ENCODE measurements at places on chromosomes 3 and 15.

- no peak for DNase-seq
Observed at GRCh38 chr15:39400821-39401550, 179.9 kb upstream of the THBS1 start.

DNA sequence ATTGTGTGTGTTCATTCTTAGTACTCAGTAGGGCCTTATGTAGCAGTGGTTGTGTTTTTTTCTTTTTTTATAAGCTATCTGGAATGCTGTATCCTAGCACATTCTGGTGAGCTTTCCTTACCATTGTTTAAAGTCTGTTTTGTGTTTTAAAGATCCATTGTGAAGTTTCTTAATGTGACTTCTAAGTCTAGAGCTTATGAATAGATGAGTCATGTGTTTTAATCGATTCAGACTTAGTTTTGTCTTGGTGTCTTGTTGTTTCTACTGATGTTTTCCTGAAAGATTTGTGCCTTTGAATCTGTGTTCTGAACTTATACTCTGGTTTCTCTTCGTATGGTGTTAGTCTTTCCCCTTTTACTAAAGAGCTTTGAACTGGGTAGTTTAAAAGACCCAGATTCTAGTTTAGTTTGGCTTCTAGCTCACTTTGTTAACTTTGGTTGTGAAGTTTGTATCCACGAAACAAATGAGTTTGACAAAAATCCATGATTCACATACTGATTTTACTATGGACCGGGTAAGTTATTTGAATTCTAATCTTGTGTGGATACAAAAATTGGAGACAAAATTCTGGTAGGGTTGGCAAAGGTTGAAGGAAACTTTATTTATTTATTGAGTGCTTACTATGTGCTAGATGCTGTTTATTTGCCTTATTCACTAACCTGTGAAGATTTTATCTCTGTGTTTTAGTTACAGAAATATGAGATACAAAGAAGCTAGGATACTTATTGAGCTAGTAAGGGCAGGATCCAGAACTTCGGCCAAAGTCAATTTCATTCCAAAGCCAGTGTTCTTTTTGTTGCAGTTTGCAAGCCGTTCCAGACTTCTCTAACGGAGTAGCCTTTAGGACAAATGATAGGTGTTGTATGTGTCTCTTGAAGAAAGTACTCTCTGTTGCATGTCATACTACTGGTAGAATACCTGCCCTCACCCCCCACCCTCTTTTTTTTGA is 24.8 kb downstream of the AKAP13 start:
- no peak for DNase-seq

GRCh38 chr15:78437107-78437761 is 782 bp upstream of the IREB2 start:
- no peak for DNase-seq

GRCh38 chr15:64155802-64156651 is 4.5 kb downstream of the SNX22 start:
- no peak for DNase-seq

DNA sequence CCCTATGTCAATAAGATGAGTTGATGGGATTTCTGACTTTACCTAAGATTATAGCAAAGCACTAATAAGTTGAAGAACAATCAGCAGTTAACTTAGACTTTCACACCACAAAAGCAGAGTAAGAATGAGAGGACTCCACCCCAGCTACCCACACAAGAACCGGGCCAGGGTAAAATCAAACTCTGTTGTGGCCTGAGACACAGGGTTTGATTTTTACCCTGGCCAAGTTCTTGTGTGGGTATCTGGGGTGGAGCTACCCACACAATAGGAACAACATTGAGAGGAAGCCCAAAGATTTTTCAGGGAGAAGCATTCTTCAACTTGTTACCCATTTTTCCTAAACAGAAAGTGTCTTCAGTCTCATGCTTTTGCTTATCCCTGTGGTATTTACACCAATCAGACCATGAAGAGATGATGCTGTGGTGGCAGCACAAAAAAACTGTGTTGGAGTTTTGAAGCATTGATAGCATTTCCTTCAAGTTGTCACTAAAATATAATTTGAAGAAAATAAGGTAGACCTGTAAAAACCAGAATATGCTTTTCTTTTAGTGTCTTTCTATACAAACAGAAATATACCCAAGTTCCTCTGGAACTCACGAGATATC is 25.6 kb downstream of the CPOX start:
- no peak for DNase-seq

- no peak for DNase-seq
Observed at GRCh38 chr3:18648868-18649462, 223.8 kb upstream of the SATB1 start.

GRCh38 chr3:38270606-38271005 is 5.0 kb downstream of the SLC22A13 start:
- DNase-seq: no peak

GRCh38 chr15:75948761-75949296 is 45.2 kb downstream of the FBXO22 start:
- DNase-seq: no peak
